HCT116 (cell line): ENCODE measurements at places on chromosomes 1 and 21. TPM values are rescaled to one million over a fixed set of nuclear protein-coding genes. Genes with fewer than 3 reads are reported as not detected.

DCST2 gene
- 2.0 TPM for total RNA-seq

- no peaks in the 10 kb centered on the region for H3K27me3 ChIP-seq
- peaks cover 40% of the 10 kb centered on the region for H3K36me3 ChIP-seq
- no peak overlapping the region for H3K4me3 ChIP-seq
- H3K27ac ChIP-seq, result no peak overlapping the region
These were observed 29.7 kb upstream of the KDM4A start for GRCh38 chr1:43619996-43620920.

- peaks cover under 1% of the 10 kb centered on the region; the same call in 1 of the 2 replicates for H3K4me1 ChIP-seq
- H3K36me3 ChIP-seq, result no peaks in the 10 kb centered on the region
- no peak overlapping the region for H3K4me3 ChIP-seq
These were observed 24.4 kb downstream of the ALG14 start for GRCh38 chr1:95048317-95048716.

FALEC gene
- 0.59 TPM for total RNA-seq

HSF2BP gene
- total RNA-seq, result 0.59 TPM

DNA sequence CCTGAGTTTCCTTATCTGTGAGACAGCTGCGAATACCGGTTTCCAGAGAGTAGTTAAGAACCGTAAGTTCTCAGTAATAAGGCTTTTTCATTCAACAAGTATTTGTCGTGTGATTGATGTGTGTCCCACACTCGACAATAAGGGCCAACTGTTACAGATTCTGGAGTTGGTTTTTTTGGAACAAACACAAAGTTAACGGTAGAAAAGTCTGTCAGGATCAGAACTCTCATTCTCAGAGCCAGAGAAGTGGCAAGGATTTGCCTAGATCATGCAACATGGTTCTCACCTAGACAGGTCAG lies 837 bp downstream of the NUDC start:
- no peaks in the 10 kb centered on the region for H3K27me3 ChIP-seq
- peaks cover 13% of the 10 kb centered on the region for H3K36me3 ChIP-seq

IL10 gene
- total RNA-seq, result not detected

DNA sequence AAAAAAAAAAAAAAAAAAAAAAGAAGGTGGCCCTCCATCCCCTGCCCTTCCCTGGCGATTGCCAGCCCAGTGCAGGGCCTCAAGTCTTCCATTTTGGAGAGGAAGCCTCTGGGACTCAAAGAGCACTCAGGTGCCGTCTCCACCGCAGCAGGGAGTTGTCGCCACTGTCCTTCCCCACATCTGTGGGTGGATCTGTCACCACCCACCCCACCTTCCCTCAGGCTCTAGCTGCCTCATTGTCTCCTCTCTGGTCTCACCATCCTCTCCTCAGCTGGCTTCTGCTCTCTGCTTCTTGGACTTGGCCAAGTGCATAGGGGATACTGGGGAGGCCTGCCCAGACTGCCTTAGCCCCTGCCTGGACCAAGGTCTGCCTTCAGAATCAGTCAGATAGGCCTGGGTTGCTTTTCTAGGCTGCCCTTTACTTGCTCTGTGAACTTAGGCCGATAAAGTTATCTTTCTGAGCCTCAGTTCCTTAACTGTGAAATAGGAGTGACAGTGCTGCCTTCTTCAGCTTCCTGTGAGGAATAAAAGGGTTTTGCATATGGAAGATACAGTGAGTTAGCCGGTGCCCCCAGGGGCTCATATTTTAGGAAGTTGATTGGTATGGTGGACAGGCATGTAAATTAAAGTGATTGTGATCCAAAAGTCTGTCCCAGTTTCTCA lies 15.8 kb downstream of the RCC1 start:
- peak overlapping the region; percentile 28; the same call in 1 of the 2 replicates for H3K27ac ChIP-seq
- DNase-seq, result no peak
- peaks cover 3% of the 10 kb centered on the region; the same call in 1 of the 2 replicates for H3K36me3 ChIP-seq
- H3K4me1 ChIP-seq, result peaks cover 40% of the 10 kb centered on the region
- no peaks in the 10 kb centered on the region for H3K27me3 ChIP-seq

FCRL5 gene
- total RNA-seq, result not detected

HHAT gene
- 2.7 TPM for total RNA-seq

PPFIA4 gene
- total RNA-seq, result 10.8 TPM

HMGN1 gene
- 399 TPM for total RNA-seq

- H3K27me3 ChIP-seq, result peaks cover 9% of the 10 kb centered on the region; the same call in 1 of the 2 replicates
- no peaks in the 10 kb centered on the region for H3K36me3 ChIP-seq
- peak; percentile 79 for DNase-seq
- peaks cover 40% of the 10 kb centered on the region for H3K4me1 ChIP-seq
- H3K27ac ChIP-seq, result no peak overlapping the region
These were observed 149.2 kb upstream of the JUN start for GRCh38 chr1:58932859-58933598.

DNA sequence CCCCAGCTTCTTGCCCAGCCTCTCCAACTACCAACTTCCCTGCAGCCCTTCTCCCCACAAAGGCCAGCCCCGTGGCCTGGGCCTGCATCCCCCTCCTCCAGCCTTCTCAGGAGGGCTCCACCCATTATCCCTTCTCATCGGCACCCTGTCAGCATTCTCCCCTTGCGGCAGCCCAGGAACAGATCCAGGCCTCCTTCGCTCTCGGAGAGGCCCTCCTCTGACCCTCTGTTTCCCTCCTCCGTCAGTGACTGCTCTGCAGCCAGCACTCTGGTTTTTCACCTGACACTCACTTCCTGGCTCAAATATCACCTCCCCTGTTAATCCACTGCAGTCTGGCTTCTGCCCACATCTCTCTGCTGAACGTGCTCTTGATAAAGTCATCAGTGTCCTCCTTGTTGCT lies 17.5 kb downstream of the ADGRB2 start:
- H3K4me3 ChIP-seq, result no peak overlapping the region
- peaks cover 7% of the 10 kb centered on the region for H3K4me1 ChIP-seq
- no peak overlapping the region for H3K27ac ChIP-seq
- no peaks in the 10 kb centered on the region for H3K27me3 ChIP-seq
- no peaks in the 10 kb centered on the region for H3K36me3 ChIP-seq
- no peak for DNase-seq

DNA sequence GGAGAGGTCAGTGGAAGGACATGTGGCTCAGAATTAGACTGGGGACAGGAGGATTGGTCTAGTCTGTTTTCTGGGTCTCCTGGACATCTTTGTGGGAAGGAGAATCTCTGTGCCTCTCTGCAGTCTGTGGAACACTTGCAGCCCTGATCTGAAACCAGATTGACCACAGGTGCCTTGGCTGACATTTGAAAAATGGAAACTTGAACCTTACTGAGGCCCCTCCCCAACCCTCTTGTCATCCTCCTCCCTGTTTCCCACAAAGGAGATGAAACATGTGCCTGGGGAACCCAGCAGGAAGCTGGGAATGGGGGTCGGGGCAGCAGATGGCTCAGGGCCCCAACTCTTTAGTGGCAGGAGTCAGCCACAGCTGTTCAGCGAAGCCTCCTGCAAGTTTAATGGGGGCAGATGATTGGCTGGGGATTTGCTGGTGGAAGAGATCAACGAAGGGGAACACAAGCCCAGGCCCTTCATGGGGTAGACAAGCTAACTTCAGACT lies 18.1 kb downstream of the VASH2 start:
- H3K4me1 ChIP-seq, result peaks cover 9% of the 10 kb centered on the region
- no peak for DNase-seq
- H3K27ac ChIP-seq, result no peak overlapping the region
- no peaks in the 10 kb centered on the region for H3K36me3 ChIP-seq

DNA sequence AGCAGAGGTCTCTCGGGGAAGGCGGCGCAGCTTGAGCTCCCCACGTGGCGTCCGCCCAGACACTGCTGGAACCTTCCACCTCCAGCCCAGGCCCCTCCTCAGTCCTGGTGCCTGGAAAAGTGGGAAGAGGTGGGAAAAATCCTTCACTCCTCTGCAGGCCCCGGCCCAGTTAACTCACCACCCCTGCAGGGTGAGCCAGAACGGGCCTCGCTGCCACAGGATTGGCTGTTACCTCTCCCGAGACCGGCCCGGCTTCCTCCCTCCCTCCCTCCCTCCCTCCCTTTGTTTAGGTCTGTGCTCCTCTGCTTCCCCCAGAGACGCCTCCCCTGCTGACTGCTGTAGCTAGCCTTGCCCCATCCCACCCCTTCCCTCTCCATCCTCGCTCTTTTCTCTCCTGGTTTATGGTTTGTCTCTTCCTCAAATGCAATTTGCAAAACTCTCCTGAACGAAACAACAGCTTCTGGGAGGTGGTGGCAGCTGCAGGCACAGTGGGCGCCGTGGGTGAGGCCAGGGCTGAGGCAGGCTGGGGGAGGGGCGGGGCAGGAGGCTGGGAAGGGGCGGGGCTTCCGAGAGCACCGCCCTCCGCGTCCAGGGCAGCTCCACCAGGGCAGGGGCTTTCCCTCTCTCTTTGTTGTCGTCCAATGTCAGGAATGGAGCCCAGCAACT lies 6.5 kb downstream of the CAPN9 start:
- H3K4me1 ChIP-seq, result peaks cover 13% of the 10 kb centered on the region
- no peak overlapping the region for H3K4me3 ChIP-seq
- H3K36me3 ChIP-seq, result no peaks in the 10 kb centered on the region
- peak; percentile 3 for DNase-seq
- no peak overlapping the region for H3K27ac ChIP-seq

C1orf141 gene
- total RNA-seq, result not detected

DNA sequence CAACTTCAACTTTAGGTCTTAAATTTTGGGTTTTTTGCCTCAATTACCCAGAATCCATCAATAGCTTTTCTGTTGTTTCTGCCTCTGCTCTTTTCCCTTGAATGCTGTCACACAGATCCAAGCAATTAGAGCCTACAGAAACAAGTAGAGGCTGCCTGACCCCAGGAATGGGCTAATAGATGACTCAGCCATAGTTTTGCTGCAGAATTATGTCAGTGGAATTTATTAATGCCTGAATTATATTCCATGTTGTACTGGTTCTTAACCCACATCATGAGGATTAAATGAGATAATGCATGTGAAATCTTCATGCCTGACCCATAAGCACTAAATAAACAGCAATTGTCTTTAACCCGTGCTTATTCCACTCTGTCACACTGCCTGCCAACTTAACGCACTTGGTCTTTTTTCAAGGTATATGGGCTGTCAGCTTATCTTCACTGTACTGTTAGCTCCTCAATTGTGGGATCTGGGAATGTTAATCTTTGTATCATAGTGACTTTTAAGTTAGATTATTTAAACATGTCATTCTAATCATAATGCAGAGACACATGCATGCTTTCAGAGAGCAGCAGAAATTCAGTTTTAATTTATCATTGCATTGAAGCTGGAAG lies 213.3 kb downstream of the ROR1 start:
- H3K4me3 ChIP-seq, result no peak overlapping the region
- H3K27me3 ChIP-seq, result no peaks in the 10 kb centered on the region
- no peak for DNase-seq
- H3K4me1 ChIP-seq, result no peaks in the 10 kb centered on the region
- no peaks in the 10 kb centered on the region for H3K36me3 ChIP-seq

DNA sequence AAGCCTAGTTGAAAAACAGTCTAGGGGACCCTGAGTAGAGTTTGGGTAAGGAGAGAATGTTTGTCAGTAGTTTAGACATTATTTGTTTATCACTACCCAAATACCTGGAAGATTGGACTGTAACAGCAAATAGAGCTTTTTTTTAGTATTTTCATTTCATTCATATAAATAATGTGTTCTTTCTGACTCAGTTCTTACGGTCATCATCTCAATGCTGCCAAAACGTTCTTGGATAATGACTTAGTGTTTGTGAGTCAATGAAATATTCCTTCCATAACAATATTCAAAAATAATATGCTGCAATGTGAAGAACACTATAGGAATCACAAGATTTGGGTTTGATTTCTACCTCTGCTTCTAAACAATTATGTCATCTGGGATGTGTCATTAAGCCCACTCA lies 400.0 kb upstream of the PKN2 start:
- no peak for DNase-seq
- no peaks in the 10 kb centered on the region for H3K4me1 ChIP-seq
- no peak overlapping the region for H3K4me3 ChIP-seq
- H3K36me3 ChIP-seq, result no peaks in the 10 kb centered on the region

DNA sequence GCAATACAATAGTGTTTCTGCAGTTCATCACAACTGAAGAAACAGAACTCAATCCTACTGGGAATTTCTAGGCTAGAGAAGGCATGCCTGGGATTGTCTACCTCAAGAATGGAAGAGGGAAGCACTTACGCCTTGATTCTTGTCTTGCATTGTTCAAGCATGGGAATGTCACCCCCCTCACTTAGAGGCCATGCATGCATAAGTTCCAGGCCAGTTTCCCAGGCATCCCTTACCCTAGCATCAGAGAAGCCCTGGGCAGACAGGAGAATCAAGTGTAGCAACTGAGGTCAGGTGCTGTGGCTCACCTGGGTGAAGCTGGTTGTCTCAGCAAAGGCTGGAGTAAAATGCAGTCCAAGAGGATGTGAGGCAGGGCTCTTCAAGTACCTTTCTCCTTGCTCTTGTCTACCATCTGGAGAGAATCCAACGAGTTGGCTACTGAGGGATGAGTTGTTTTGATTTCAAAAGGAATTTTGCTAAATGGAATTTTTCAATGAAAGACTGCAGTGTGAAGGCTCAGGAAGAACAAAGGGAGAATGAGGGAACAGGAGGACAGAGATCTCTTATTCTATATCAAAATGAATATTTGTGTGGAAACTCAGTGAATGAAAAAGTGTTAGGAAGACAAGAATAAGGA lies 174.3 kb downstream of the NEK7 start:
- H3K27me3 ChIP-seq, result no peaks in the 10 kb centered on the region
- DNase-seq, result no peak
- no peak overlapping the region for H3K4me3 ChIP-seq
- H3K27ac ChIP-seq, result no peak overlapping the region
- H3K4me1 ChIP-seq, result no peaks in the 10 kb centered on the region

- H3K27me3 ChIP-seq, result no peaks in the 10 kb centered on the region
- DNase-seq, result no peak
- no peak overlapping the region for H3K4me3 ChIP-seq
- no peak overlapping the region for H3K27ac ChIP-seq
These were observed 258.3 kb downstream of the SRGAP2C start for GRCh38 chr1:121443001-121443540.

- no peaks in the 10 kb centered on the region for H3K27me3 ChIP-seq
These were observed 13.1 kb downstream of the SLC19A1 start for GRCh38 chr21:45528981-45529784.

SHISA4 gene
- 15.2 TPM for total RNA-seq
